ENCODE measurements at places on chromosomes 2 and 18.

DNA sequence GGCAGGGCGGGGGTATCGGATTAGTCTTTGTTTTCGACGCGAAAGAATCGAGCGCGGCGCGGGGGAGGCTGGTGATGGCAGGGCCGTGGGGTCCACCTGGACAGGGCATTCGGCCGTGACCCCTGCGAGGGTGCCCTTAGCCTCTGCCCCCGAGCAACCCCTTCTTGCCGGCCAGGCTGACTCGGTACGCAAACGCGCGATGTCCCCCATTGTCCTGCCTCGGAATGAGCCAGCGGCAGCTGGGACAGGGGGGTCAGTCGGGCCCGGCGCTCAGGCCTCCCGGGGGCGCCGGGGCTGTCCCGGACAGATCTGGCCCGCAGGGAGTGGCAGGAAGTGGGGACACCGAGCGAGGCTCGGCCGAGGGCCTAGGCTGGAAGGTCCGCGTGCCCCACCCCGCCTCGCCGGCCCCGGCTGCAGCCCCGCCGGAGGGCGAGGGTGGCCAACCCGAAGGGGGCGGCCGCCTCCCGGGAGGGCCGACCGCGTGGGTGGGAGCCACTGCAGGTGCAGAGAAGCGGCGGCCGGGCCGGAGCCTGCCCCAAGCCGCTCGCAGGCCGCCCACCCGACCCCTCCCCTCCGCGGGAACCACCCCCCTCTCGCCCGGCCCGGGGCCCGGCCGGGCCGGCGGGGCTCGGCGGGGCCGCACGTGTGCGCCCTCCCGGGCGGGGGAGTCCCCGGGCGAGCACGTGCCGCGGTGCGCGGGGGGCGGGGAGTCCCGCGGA, at the start of gene TET3:
TET3 (plus strand) TSS at position 708 of the 719 bp plus-strand sequence. CDS start 1,494 bp downstream, outside the sequence.
- DNase-seq = no peak

DNA sequence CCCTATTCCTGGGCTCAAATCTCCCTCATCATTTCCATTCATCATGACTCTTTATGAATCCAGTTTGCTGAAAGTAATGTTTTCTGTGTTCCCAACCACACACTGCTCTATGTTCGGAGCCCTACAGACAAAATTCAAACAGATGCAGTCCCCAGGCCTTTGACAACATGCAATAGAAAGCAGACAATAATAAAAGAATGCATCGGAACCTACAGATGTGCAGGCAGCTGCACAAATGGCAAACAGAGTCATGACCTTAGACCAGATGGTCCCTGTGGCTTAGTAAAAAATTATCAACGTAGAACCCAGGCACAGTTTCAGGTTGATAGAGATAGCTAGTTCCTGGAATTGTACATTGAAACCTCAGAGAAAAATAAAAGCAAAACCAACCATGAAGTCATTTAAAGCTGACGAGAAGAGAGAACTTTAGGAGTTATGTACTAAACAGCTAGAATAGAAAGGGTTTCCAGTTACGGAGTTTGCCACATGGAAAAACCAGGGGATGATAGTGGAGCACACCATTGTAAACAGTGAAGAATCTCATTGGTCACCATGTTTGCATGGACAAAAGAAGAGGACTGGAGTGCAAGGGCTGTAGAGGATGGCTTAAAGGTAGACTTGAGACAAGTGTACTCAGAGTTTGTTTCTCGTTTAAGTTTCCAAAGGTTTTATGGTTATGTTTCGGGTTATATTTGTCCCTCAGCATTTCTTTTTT, 23.2 kb upstream of the ACVR1 start:
- no peak for DNase-seq

GRCh38 chr18:23169673-23170044, 34.4 kb downstream of the CABLES1 start:
- no peak for DNase-seq

- DNase-seq = no peak
These were observed 23.2 kb upstream of the GORASP2 start for GRCh38 chr2:170905864-170906263.

DNA sequence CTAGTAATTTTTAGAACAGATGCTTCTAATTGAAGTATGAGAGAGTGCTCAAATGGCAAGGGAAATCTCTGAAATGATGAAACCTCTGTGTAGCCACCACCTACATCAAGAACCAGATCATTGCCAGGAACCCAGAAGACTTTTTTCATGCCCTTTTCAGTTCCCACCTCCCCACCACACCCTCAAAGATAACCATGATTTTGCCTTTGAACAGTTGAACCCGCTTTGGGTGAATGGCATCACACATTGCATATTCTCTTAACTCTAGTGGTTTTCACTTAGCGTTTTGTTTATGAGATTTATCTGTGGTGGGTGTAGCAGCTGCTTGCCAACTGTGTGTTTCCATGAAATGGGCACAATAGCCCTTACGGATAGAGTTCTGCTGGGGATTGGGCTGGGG, 142.9 kb upstream of the HDAC4 start:
- no peak for DNase-seq

GRCh38 chr2:145775591-145775990, 1255.7 kb upstream of the ZEB2 start:
- DNase-seq = no peak

DNA sequence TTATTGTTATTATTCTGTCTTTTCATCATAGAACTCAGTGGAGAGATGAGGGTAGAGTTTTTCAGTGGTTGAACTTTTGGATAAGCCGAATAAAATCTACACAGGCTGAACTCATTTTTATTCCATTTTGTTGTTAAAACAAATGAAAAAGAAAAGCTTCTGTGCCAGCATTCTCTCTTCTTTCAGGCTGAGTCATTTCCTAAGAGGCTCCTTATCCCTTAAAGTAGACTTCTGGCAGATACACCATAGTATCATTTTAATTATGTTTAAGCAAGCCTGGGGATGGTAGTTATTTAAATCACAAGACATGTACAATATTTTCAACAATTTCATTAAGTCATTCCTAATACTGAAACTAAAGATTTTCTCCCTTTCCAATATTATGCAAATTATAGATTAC, 1364.0 kb upstream of the NRXN1 start:
- DNase-seq = no peak
